Endothelial cell of umbilical vein (primary cell): ENCODE measurements at places on chromosomes 7 and 10.

GRCh38 chr7:128703609-128704241, 31.6 kb downstream of the GARIN1A start:
- no peak for DNase-seq
- H3K4me1 ChIP-seq = peaks cover 6% of the 10 kb centered on the region
- H3K4me3 ChIP-seq = no peak overlapping the region
- peaks cover 4% of the 10 kb centered on the region for H3K27me3 ChIP-seq
- H3K27ac ChIP-seq = no peak overlapping the region
- no peaks in the 10 kb centered on the region for H3K36me3 ChIP-seq

- H3K36me3 ChIP-seq = no peaks in the 10 kb centered on the region
- H3K4me3 ChIP-seq = no peak overlapping the region
- H3K27me3 ChIP-seq = no peaks in the 10 kb centered on the region
- no peak overlapping the region for H3K27ac ChIP-seq
Observed at GRCh38 chr7:104397442-104397841, 69.0 kb downstream of the LHFPL3 start.

DNA sequence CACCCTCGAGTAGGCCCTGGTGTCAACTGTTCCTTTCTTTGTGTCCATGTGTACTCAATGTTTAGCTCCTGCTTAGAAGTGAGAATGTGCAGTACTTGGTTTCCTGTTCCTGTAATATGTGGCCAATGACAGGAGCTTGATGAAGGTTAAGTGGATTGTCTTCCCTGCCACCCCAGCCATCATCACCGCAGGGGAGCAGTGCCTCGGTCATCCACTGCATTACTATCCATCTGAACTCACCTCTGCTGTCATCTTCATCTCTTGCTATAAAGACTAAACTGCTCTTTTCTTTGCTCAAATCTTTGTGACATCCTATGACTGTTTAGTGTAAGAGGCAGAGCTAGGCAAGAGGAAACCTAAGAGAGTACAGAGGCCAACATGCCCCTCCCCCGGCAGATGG, 15.6 kb downstream of the ITIH2 start:
- no peaks in the 10 kb centered on the region for H3K27me3 ChIP-seq
- no peaks in the 10 kb centered on the region for H3K4me1 ChIP-seq
- H3K27ac ChIP-seq = no peak overlapping the region
- no peaks in the 10 kb centered on the region for H3K36me3 ChIP-seq

GRCh38 chr7:104841798-104842197, 172.2 kb upstream of the KMT2E start:
- no peak for DNase-seq
- H3K36me3 ChIP-seq = no peaks in the 10 kb centered on the region
- H3K4me3 ChIP-seq = no peak overlapping the region
- H3K4me1 ChIP-seq = no peaks in the 10 kb centered on the region
- H3K27me3 ChIP-seq = peaks cover 10% of the 10 kb centered on the region

- no peak for DNase-seq
- no peaks in the 10 kb centered on the region for H3K4me1 ChIP-seq
- H3K36me3 ChIP-seq = no peaks in the 10 kb centered on the region
Observed at GRCh38 chr10:117550599-117551329, 8.2 kb downstream of the EMX2 start.

DNA sequence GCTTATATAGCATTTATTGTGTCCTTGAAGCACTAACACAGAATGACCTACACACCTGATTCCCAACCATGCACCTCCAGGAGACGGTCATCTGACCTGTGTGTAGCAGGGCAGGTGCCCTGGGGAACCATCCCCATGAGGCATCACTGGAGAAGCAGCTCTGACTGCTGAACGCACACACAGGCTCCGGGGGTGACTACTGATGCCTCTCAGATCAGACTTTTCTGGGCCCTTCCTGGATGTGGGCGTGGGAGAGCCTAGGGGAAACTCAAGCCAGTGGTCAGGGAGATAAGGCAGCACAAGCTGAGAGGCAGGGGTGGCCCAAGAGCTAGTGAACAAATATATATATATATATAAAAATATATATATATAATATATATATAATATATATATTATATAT, 37.6 kb downstream of the CPXM2 start:
- DNase-seq = no peak
- H3K4me1 ChIP-seq = peaks cover 1% of the 10 kb centered on the region
- H3K36me3 ChIP-seq = no peaks in the 10 kb centered on the region
- H3K27ac ChIP-seq = no peak overlapping the region

DNA sequence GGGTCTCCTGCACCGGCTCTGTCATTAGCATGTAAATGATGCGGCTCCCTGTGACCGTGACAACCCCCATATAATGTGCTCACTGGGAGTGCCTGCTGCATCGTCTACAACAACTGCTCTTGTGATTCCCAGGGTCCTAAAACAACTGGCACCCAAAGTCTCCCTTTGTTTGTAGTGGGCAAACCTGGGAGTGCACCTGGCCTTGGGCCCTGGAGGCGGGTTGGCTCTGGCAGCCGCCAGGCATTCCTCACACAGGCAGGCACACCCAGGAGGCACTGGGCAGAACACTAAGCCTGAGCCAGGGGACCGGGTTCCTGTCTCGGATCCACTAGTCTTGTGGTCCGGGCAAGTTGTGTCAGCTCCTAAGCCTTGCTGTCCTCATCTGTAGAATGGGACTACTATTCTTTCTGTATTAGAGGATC, 115.5 kb upstream of the GPR26 start:
- H3K27ac ChIP-seq = no peak overlapping the region
- no peak for DNase-seq
- no peaks in the 10 kb centered on the region for H3K36me3 ChIP-seq
- no peaks in the 10 kb centered on the region for H3K4me1 ChIP-seq
